Activated T-helper 1 cell treated with anti-CD3 and anti-CD28 coated beads, Interleukin-12 subunit alpha, Interleukin-12 subunit beta, Interleukin-2, Interleukin-4 antibody, amounts not matched to agents 30 ng/mL and 10 ng/mL and 1 ng/mL, durations not matched to agents 14 hours and 24 hours and 36 hours (primary cell): ENCODE measurements at places on chromosomes 2 and 18. TPM values are rescaled to one million over a fixed set of nuclear protein-coding genes. Genes with fewer than 3 reads are reported as not detected.

DNA sequence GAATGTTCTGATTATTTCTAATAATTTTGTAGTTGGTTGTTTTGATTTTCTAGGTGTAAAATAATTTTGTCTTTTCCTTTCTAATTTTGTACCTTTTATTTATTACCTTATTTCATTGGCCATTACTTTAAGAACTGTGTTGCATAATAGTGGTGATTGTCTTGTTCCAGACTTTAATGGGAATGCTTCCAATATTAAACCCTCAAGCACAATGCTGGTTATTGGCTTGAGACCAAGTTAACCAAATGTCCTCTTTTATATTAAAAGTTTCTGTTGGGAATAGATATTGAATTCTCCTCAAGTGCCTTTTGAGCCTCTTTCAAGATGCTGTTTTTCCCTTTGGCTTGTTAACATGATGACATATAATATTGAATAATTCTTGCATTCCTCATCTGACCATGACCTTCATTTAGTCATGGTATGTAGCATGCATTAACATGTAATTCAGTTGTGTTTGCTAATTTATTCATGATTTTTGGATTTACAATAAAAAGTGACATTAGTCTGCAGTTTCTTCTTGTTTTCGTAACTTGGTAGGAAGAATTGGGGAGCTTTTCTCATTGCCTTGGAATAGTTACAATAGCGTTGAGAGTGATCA lies 141.7 kb downstream of the DIS3L2 start:
- no peak overlapping the region for H3K4me3 ChIP-seq
- H3K36me3 ChIP-seq, result peaks cover 2% of the 10 kb centered on the region
- H3K27ac ChIP-seq, result no peak overlapping the region
- no peaks in the 10 kb centered on the region for H3K4me1 ChIP-seq
- H3K27me3 ChIP-seq, result peaks cover 2% of the 10 kb centered on the region

GRCh38 chr2:197191177-197191939 lies 119.2 kb downstream of the ANKRD44 start:
- DNase-seq, result no peak
- H3K4me3 ChIP-seq, result peak overlapping the region; percentile 0
- H3K4me1 ChIP-seq, result peaks cover 83% of the 10 kb centered on the region
- no peaks in the 10 kb centered on the region for H3K27me3 ChIP-seq

DNA sequence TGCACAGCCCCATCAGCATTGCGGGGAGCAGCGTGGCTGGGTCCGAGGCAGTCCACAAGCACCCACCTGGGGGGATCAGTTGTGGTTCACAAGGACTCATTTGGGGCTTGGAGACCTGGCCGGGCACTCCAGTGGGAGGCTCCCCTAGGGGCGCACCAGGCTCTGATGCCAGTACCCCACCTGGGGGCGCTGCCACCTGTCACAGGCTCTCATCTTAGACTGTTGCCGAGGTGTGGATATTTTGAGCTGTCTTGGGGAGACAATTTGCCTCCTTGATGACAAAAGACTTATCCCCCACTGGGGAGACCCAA lies 3.0 kb downstream of the ADRA2B start:
- H3K36me3 ChIP-seq, result no peaks in the 10 kb centered on the region
- peaks cover 17% of the 10 kb centered on the region for H3K4me1 ChIP-seq
- no peak overlapping the region for H3K27ac ChIP-seq
- H3K4me3 ChIP-seq, result no peak overlapping the region
- DNase-seq, result no peak
- peaks cover 19% of the 10 kb centered on the region for H3K27me3 ChIP-seq

DNA sequence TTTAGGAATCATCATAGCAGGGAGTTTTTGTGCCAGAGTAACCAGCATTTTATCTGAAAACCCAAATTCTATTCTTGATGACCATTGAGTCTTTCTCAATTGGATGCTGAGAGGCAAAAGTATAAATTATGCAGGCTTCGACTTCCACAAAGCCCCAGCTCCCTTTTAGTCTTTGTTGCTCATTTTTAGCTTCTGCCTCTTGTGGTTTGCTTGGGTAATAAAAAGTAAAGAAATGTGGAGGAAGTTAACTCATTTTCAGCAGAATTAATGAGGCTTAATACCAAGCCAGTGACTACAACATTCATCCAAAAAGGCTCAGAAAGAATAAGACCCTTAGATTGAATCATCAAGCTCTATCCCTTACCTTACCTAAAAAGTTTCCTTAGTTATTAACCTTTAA lies 18.6 kb downstream of the ERMN start:
- H3K4me1 ChIP-seq, result peaks cover 28% of the 10 kb centered on the region
- no peak overlapping the region for H3K27ac ChIP-seq
- peaks cover 1% of the 10 kb centered on the region for H3K27me3 ChIP-seq
- no peak overlapping the region for H3K4me3 ChIP-seq

- DNase-seq, result no peak
- H3K27ac ChIP-seq, result no peak overlapping the region
- no peak overlapping the region for H3K4me3 ChIP-seq
Observed at GRCh38 chr2:84914334-84914733, 8.9 kb downstream of the TMSB10 start.

DNA sequence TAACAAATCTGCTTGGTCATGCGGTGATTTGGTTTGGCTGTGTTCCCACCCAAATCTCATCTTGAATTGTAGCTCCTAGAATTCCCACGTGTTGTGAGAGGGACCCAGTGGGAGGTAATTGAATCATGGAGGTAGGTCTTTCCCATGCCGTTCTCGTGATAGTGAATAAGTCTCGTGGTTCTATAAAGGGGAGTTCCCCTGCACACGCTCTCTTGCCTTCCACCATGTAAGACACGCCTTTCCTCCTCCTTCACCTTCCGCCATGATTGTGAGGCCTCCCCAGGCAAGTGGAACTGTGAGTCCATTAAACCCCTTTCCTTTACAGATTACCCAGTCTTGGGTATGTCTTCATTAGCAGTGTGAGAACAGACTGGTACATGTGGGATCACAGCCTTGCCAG lies 36.7 kb downstream of the TRABD2A start:
- H3K27ac ChIP-seq, result peak overlapping the region; percentile 74
- H3K27me3 ChIP-seq, result no peaks in the 10 kb centered on the region
- DNase-seq, result no peak
- peaks cover 89% of the 10 kb centered on the region for H3K4me1 ChIP-seq
- peaks cover 34% of the 10 kb centered on the region for H3K36me3 ChIP-seq
- H3K4me3 ChIP-seq, result peak overlapping the region; percentile 45

GRCh38 chr2:9631878-9632700 lies 1.3 kb upstream of the YWHAQ start:
- peak overlapping the region; percentile 56 for H3K27ac ChIP-seq
- peak overlapping the region; percentile 86 for H3K4me3 ChIP-seq
- no peak for DNase-seq
- peaks cover 34% of the 10 kb centered on the region for H3K4me1 ChIP-seq

GRCh38 chr2:189561371-189562038 lies 19.1 kb downstream of the SLC40A1 start:
- H3K4me1 ChIP-seq, result peaks cover 5% of the 10 kb centered on the region
- no peak for DNase-seq
- no peak overlapping the region for H3K4me3 ChIP-seq
- no peak overlapping the region for H3K27ac ChIP-seq

GRCh38 chr18:7070466-7070865 lies 47.1 kb downstream of the LAMA1 start:
- no peaks in the 10 kb centered on the region for H3K36me3 ChIP-seq
- no peak overlapping the region for H3K4me3 ChIP-seq
- no peaks in the 10 kb centered on the region for H3K4me1 ChIP-seq

- no peak for DNase-seq
- no peaks in the 10 kb centered on the region for H3K36me3 ChIP-seq
- H3K27ac ChIP-seq, result no peak within 1 kb of the TSS
- H3K27me3 ChIP-seq, result peaks cover under 1% of the 10 kb centered on the region
- peaks cover 5% of the 10 kb centered on the region for H3K4me1 ChIP-seq
Observed at GRCh38 chr2:73642338-73643018, at the start of gene NAT8. Gene NAT8, minus strand, starts transcription at chr2:73642422. Its CDS starts 794 bp downstream, at chr2:73641628.

GRCh38 chr18:901761-902160 lies 2.9 kb upstream of the ADCYAP1 start:
- peaks cover 56% of the 10 kb centered on the region for H3K27me3 ChIP-seq
- peaks cover 2% of the 10 kb centered on the region for H3K36me3 ChIP-seq
- DNase-seq, result no peak
- H3K4me1 ChIP-seq, result no peaks in the 10 kb centered on the region

DNA sequence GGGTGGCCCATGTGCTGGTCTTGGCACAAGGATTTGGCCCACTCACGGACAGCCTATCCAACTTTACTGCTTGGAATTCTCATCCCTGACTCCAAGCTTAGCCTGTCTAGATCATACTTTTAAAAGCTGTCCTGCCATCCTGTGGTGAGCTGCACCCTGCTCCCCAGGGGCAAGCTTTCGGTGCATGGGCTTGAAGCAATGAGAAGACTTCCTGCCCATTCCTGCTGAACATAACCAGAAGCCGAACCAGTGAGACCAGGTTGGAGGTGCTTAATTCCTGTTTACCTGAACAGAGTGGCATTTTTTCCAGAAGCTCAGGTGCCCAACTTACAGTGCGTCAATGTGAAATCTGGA lies 154.5 kb downstream of the ANTXR1 start:
- H3K27ac ChIP-seq, result no peak overlapping the region
- no peaks in the 10 kb centered on the region for H3K4me1 ChIP-seq
- no peak for DNase-seq
- H3K36me3 ChIP-seq, result no peaks in the 10 kb centered on the region

DNA sequence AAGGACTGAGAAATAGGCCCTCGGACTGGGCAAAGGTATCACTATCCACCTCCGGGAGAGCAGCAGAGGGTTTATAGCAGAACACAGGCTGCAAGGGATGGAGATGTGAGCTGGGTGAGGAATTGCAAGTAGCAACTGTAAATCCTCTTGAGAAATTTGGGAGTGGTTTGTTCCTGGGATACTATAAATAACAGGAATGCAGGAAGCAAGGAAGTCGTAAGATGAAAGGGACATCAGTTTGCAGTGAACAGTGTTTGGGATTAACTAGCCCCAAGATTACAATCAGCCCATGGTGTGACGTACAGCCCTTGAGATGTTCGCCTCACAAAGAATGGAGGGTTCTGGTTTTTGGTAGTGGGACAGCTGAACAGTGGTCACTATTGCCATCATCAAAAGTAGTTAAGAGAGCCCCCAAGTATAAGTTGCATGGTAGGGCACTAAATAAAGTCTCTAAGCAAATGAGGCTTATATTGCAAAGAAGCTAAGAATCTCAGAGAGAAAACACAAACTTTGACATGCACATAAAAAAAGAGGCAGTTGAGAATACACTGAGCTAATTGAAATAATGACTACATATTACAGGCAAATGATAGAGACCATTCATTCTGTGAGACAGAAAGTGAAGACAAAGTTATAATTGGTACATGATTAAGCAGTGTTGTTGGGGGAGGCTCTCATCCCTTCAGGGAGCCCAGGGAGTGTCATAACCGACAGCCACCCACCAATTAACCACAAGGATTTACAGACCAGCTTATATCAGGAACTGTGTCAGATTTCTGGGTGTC lies 362.5 kb upstream of the ACVR2A start:
- no peaks in the 10 kb centered on the region for H3K4me1 ChIP-seq
- peaks cover 4% of the 10 kb centered on the region for H3K27me3 ChIP-seq
- H3K36me3 ChIP-seq, result no peaks in the 10 kb centered on the region
- H3K27ac ChIP-seq, result no peak overlapping the region
- no peak overlapping the region for H3K4me3 ChIP-seq
- no peak for DNase-seq

DNA sequence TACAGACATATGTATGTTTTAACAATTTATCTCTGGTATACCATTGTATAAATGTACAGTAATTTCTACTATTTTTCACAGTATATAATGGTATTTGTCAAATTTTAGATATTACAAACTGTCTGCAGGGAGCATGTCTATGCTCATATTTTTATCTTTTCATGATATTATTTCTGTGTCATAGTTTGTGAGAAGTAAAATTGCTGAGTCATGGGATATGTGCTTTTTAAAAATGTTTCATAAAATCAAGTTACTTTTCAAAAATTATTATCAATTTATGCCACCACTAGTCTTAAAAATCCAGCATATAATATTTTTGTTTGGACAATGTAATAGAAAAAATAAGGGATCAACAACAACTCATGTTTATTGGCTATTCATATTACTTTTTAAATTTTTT lies 9.1 kb upstream of the ZNF804A start:
- DNase-seq, result no peak
- no peak overlapping the region for H3K27ac ChIP-seq
- no peak overlapping the region for H3K4me3 ChIP-seq
- no peaks in the 10 kb centered on the region for H3K27me3 ChIP-seq

- H3K36me3 ChIP-seq, result no peaks in the 10 kb centered on the region
- H3K27me3 ChIP-seq, result peaks cover 2% of the 10 kb centered on the region
- no peak for DNase-seq
- no peak overlapping the region for H3K4me3 ChIP-seq
- H3K4me1 ChIP-seq, result no peaks in the 10 kb centered on the region
- no peak overlapping the region for H3K27ac ChIP-seq
Observed at GRCh38 chr18:28189400-28190239, 12.7 kb upstream of the CDH2 start.

- peaks cover 7% of the 10 kb centered on the region for H3K27me3 ChIP-seq
- DNase-seq, result no peak
- H3K36me3 ChIP-seq, result no peaks in the 10 kb centered on the region
- H3K27ac ChIP-seq, result no peak overlapping the region
- no peak overlapping the region for H3K4me3 ChIP-seq
Observed at GRCh38 chr2:70391988-70392387, 90.1 kb upstream of the FAM136A start.

DNA sequence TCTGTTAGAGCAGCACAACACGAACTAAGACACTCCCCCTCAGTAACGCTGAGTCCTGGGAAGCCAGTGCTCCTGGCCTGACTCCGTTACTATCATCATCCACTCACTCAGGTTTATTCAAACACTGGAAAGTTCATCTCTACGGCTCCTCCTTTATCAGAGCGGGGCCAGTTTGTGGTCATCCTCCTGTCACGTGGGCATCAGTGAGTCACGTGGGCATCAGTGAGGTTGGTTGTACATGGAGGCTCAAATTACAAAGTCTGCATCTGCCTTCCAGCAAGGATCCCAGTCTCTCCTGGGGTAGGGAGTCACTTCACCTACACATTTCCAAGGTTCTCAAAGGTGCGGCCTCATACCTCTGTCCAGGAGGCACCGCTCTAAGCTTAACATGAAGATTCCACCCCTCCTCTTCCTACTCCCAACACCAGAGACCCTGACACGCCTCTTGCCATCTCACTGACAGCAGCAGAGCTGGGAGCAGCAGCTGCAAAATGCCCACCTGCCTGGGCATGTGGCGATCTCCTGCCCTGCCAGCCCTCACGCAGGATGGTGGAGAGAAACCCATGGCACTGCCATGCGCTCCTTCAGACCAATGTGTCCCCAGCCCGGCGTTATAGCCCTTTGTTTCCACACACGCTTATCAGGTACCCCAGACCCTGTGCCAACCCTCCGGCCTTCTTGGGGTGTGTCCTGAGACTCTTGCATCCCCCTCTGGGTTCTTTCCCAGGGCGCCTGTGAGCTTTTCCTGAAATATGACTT lies 99.2 kb upstream of the PTPRM start:
- no peaks in the 10 kb centered on the region for H3K27me3 ChIP-seq
- no peak overlapping the region for H3K27ac ChIP-seq
- no peak for DNase-seq
- H3K4me1 ChIP-seq, result no peaks in the 10 kb centered on the region
- no peak overlapping the region for H3K4me3 ChIP-seq
- H3K36me3 ChIP-seq, result no peaks in the 10 kb centered on the region

- H3K27ac ChIP-seq, result no peak overlapping the region
- peaks cover 7% of the 10 kb centered on the region for H3K27me3 ChIP-seq
- DNase-seq, result no peak
Observed at GRCh38 chr2:225270861-225271260, 128.6 kb upstream of the NYAP2 start.

- H3K4me3 ChIP-seq, result peak overlapping the region; percentile 98
- peaks cover 8% of the 10 kb centered on the region for H3K36me3 ChIP-seq
- no peak for DNase-seq
Observed at GRCh38 chr2:197514754-197515153, 1.1 kb upstream of the MOB4 start.

The LOXHD1 gene
- not detected in 2 replicates for total RNA-seq

The MRPL19 gene
- total RNA-seq, result 74.5 and 75.0 TPM in 2 replicates

The NEURL3 gene
- 0.54 and 0.75 TPM in 2 replicates for total RNA-seq

The CRYGD gene
- total RNA-seq, result not detected in 2 replicates

The ADAM23 gene
- total RNA-seq, result 0.15 and 0.16 TPM in 2 replicates

The TUBA3D gene
- not detected in 2 replicates for total RNA-seq

The ATP8B1 gene
- total RNA-seq, result 0.05 and 0.16 TPM in 2 replicates

The TMEM247 gene
- total RNA-seq, result not detected in 2 replicates
